Posterior vena cava (tissue), 2 donors: ENCODE measurements at places on chromosomes 12 and 14.

DNA sequence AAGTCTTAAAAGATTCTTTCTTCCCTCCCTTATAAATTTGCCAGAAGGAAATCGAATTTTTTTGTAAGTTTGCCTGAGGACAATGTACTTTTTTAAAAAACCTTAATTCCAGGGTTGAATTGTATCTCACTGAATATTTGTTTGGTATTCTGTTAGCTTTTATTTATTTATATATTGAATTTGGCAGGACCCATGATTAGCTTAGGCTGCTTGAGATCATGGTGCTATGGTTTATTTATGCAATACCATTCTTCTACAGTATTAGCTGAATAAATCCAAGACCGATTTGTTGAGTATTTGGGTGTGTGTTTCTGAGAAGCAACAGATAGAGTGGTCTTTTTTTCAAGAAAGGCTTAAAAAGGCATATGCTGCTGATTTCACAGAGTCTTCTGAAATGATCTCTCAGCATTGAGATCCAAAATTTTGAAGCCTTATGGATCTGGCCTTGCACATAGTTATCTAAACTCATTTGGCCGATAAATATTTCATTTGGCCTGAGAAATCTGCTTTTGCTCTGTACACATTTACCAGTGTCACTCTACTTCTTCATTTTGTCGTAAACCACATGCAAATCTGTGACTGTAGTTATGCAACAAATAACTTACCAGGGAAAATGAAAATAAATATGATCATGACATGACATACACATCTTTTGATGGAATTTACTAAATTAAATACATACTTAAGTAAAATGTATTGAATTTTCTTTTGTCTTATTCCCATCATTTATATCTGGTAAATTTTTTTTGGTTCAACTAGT is 265.8 kb upstream of the FLRT2 start:
- no peak for DNase-seq

DNA sequence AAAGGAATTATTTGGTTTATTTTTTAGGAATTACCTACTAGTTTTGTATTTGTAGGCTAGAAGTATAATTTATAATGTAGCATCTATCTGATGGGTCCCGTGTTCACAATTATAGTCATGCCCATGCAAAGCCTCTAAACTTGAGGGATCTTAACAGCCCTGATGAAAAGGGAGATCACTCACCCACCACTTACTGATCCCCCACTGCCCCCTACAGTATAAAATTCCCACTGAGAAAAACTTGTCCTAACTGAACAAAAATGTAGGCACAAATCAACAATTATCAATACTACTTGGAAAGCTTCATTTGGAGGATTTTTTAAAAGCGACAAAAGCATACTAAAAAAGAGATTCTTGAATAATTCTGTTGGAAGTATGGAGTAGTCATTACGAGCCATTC is 21.0 kb downstream of the WIF1 start:
- DNase-seq: no peak

GRCh38 chr12:113075137-113075683 is 18.7 kb downstream of the DTX1 start:
- DNase-seq: peak; percentile 44

DNA sequence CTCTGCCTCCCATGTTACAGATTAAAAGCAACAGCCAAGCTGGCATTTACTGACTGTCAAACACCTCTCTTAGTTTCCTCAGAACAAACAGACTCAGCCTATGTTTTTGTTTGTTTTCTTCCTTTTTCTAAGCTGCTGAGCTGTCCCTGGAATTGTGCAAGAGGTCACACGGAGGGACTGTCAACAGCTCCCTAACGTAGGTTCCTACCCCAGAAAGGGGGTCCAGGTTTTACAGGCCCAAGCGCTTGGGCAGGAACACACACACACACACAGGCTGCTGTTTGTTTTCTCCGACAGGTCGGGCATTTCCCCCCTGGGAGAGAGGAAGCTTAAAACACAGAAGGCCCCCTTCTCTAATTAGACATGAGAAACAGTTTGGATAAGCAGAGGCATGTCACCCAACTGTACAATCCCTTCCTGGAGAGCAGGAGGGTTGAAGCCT is 739.6 kb upstream of the TBX3 start:
- DNase-seq: no peak

- DNase-seq: no peak
Observed at GRCh38 chr12:96416033-96416799, 16.0 kb upstream of the CDK17 start.

DNA sequence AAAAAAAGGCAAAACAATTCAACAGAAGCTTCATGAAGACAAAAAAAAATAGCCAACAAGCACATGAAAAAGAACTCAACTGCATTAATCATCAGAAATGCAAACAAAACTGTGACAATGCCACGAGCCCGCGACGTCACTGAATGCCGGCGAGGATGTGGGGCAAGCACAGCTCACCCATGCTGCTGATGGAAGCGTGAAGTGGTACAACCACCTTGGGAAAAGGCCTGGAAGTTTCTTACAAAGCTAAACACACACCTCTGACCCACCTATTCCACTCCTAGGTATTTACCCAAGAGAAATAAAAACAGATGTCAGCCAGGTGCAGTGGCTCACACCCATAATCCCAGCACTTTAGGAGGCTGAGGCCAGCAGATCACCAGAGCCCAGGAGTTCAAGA is 10.5 kb downstream of the BTBD6 start:
- DNase-seq: no peak

DNA sequence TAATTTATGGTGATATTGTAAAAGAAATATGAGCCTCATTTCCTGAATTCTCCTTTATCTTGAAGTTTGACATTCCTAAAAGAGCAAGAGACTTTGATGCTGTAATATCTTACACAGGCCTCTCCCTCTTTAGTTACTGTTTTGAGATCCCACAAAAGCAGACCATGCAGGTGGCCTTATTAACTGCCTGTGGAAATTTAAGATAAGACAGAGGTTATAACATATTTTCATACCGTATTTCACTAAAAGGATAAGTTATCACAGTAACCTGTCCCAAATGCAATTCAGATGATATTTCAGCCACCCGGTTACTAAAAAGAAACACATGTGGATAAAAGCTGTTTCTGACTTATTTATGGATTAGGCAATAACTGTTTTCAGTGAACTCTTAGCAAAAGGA is 150.1 kb downstream of the NAV3 start:
- DNase-seq: no peak

GRCh38 chr12:58916161-58916621 is 4.1 kb downstream of the LRIG3 start:
- no peak for DNase-seq
